ENCODE measurements at places on chromosomes 6 and 20.

DNA sequence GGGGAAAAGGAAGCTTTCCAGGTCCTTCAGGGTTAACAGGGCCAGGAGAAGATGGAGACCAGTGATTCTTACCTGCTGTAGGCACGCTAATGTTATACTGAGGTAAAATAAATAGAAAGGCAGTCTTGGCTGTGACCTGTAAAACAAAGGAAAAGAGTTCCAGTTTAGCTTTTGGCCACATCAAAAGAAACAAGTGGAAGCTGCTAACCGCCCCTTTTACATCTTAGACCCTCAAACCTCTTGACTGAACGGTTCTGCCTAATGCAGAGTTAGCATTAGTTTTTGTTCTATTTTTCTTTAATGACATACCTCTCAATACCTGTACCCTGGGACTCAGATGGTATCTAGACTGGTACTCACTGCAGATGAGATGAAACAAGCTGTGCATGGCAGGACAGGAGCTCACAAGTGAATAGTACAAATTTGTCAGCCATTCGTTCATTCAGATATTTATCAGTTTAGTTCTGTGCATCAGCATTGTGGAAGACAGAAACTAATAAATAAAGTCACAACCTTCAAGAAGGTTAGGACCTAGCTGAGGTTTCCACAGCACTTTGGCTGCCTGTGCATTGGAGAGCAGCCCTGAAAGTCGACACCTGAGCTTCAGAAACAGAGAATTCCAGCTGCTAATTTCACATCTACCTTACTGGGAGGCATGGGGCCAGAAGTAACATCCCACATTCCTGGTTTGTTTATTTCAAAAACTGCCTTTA, 41.0 kb downstream of the TRAM2 start:
- no peak for DNase-seq

GRCh38 chr20:58877976-58878360, 25.5 kb downstream of the GNAS start:
- DNase-seq, result no peak

DNA sequence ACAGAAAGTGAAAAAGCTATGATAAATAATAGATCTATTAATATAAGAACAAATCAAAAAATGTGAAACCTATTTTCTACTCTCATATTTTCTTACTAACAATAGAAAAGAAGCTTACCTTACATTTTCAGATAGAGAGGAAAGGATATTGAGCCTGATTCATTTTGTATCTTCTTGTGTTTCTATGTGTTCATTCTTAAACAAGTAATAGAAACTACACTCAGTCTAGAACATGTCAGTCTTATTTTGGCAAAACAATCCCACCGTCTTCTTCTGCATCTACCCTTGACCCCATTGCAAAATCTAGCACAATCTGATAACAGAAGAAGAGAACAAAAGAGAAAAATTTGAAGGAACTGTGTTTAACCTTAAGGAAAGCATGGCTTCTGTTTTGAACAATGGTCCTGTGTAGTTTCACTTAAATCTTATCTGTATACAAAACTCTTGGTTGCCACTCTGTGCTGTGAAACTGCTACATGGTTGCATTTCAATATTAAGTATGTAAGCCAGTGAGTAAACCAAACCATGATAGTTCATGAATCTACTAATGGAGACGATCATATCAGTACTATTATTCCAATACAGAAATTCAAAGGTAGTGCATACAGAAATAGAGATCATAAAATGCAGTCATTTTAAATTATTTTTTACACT, 69.5 kb upstream of the LGSN start:
- DNase-seq, result no peak

DNA sequence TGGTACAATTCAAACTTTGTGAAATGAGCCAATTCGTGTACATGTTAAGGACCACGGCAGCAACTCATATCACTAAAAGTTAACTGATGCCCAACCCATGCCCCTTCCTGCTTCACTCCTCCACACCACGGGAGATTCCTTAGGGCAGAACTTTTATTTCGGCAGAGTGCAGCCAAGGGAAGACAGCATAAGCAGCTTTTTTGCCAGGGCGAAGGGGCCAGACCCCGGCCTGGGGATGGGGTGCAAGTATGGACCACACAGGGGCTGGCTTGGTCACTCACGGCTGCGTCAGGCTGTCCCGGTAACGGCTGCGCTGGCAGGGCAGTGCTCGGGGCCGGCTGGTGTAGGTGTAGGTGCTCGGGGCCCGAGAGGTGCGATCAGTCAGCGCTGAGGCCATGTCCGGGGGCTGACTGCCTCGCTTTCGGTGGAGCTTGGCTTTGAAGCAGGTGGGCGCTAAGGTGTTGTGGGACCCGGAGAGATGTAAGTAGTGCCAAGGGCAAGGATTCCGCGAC, 792 bp downstream of the RSPH3 start:
- DNase-seq, result peak; percentile 13

Data from activated CD4-positive, alpha-beta T cell treated with anti-CD3 and anti-CD28 coated beads, Interleukin-2, Interleukin-4, amounts not matched to agents 100 ng/mL and 50 ng/mL, durations not matched to agents 16 hours and 8 hours (primary cell).